Activated CD4-positive, alpha-beta T cell treated with anti-CD3 and anti-CD28 coated beads for 24 hours (primary cell): ENCODE measurements at places on chromosomes 7 and 10.
A peak's percentile ranks its signal among the peaks of the same experiment; 100 is the strongest.

DNA sequence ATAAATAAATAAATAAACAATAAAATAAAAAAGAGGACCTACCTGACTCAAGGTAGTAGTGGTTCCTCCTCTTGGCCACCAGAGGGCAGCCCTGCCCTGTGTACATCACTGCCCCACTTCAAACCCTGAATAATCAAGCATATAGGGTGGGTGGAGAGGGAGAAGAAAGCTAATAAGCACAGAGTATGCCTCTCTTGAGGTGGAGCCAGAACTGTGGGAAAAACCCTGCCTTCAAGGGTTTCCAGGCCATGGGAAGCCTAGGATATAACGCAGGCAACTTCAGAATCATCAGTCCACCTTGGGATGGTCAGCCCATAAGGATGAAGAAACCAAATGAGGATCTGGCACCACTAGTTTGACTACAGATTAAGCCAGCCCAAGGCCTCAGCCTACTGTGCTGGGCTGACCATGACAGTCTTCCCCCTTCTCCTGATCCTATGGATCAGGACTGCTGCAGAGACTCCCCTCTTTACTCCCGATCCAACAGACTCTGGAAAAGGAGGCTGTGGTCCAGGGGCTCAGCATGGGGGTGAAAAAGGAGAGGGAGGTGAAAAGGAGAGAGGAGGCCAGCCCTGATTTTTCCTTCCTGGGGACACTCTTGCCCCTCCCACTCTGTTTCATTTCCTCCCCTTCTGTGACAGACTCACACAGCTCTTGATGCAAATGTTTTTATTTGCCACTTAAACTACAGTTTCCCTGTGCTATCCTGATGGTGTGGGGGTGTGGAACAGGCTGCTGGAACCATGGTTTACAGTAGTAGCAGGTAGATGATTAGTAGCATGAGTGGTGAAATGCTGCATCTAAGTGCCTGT lies 10.1 kb downstream of the AVPI1 start:
- DNase-seq: peak; percentile 25

- DNase-seq: no peak
These were observed 80.6 kb upstream of the C1QL3 start for GRCh38 chr10:16602104-16602775.

- DNase-seq: no peak
These were observed 2.3 kb downstream of the GRM8 start for GRCh38 chr7:127250312-127251035.

DNA sequence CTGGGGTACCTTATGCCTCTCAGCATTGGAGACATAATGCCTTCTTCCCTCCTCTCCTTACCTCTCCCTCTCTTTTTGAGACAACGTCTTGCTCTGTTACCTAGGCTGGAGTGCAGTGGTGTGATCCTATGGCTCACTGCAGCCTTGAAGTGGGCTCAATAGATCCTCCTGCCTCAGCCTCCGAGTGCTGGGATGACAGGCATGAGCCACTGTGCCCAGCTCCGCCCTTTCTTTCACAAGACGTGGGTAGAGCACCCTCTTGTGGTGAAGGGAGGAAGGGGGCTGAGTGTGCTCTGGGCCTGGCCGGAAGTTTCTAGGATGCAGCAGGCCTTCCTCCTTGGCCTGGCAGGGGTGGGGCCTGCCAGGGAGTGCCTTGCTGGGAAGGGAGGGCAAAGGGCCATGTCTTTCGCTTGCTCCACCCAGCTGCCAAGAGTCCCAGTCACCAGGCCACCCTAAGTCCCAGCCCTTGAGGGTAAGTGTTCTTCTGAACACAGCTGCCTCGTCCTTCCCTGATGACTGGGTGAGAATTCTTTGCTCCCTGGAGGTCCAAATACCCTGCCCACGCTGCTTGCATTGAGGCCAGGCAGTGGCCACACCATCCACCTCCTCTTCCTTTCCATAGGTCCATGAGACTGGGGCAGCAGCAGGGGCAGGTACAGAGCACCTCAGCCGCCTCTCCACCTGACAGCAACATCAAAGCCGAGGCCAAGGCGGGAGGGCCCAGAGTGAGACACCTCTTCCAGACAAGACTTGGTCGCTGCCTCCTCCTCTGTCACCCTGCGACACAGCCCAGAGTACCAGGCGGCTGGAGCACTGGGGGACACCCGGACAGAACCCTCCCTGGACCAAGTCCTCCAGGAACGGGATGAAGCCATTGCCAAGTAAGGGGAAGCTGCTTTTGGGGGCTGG lies 3.7 kb downstream of the ABHD11 start:
- DNase-seq: peak; percentile 71

DNA sequence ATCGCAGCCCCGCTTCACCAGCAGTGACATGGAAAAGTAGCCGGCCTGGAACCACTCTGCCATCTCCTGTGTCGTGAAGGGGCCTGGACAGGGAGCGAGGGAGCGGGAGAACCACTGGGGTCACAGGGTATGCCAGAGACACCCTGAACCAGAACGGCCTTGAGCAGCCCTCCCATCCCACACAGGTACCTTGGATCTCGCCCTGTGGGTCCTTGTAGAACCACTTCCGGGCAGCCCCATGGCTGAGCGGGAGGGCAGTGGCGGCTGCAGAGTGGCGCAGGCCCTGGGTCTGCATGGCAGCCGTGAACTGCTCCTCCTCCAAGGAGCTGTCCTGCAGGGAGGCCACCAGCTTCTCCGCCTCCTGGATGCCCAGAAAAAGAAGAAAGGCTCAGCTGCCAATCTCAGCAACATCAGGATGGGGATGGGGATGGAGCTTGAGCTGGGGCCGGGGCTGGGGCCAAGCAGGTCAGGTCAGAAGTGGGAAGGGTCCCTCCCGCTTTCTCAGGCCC lies 9.5 kb downstream of the GIGYF1 start:
- DNase-seq: no peak

DNA sequence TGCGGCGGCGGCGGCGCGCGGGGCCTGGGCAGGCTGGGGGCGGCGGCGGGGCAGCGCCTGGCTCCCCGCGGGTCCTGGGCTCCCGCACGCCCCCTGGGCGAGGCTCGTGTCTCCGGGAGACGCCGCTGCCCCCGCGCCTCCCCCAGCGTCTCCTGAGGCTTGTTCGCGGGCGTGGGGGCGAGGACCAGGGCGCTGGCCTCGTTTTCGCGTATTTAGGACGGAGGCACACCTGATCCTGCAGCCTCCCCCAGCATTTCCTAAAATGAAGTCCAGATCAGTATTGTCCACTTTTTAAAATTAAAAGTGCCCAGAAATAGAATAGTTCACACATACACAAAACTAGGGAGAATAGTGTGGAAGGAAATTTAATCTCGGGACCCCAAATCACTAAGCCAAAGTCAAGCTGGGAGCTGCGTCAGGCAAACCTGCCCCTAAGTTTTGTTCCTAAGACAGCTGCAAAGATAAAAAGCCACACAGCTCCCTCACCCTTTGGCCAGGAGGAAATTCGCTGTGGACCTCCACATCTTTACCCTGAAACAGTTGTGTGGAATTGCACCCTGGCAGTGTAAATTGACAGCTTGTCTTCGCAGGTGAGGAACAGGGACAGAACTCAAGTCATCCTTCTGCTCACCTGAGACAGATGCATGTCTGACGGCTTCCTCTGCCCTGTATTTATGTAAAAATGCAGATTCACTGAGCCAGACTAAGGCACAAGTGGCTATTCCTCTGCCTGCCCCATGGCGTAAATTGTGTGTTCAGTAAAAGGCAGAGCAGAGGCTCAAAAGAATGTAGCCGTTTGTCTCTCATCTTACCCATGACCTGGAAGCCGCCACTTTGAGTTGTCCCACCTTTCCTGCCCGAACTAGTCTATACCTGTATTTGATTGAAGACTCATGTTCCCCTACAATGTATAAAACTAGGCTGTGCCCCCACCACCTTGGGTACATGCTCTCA lies 740 bp downstream of the GALNT11 start:
- DNase-seq: no peak

GRCh38 chr10:3426190-3426845 lies 253.7 kb upstream of the PITRM1 start:
- no peak for DNase-seq

GRCh38 chr10:128000471-128001362 lies 93.8 kb downstream of the PTPRE start:
- DNase-seq: no peak

- no peak for DNase-seq
These were observed at the start of gene SAMD9L for GRCh38 chr7:93148144-93148543. SAMD9L (minus strand) TSS chr7:93148385; CDS start chr7:93135971, 12,414 bp downstream.

DNA sequence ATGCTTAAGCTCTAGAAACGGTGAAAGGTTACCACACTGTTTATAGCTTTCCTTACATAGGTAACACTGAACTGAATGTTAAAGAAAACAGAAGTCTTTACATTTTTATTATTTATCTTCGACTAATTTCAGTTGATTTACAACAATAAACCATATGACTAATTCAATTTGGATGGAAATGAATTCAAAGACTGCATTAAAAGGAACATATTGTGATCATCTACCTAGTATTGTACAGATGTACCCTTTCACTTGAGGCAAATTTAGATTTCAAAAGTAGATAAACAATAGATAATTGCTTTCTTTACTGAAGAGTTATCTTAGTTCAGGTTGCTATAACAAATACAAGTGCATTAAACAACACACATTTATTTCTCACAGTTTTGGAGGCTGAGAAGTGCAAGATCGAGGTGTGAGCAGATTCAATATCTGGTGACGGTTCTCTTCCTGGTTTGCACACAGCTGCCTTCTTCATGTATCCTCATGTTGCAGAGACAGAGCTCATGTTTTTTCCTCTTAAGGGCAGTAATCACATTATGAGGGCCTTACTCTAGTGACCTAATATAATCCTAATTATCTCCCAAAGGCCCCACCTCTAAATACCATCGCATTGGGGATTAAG lies 15.0 kb upstream of the ARMC3 start:
- no peak for DNase-seq

- no peak for DNase-seq
These were observed 53.8 kb downstream of the APBB1IP start for GRCh38 chr10:26491934-26492333.

DNA sequence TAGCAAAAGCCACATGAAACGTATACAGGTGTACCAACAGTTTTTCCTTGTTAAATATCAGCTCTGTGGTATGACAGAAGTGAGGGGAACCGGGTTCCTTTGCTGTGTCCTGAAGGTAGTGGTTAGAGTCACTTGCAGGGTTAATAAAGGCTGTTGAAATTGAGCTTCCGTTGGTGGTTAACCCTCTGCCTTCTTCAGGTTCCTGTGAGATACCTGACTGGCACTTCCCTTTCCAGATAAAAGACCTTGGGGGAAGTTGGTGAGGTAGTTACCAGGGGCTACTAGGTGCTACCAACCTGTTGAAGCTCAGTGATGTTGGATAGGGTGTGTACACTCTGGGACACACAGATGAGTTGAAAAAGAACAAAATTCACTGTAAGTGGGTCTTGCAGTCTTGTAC lies 384.1 kb downstream of the GATA3 start:
- no peak for DNase-seq

- DNase-seq: no peak
These were observed 409.2 kb downstream of the NRG3 start for GRCh38 chr10:82284180-82284579.
